ENCODE measurements at places on chromosomes 3 and 15.
A peak's percentile ranks its signal among the peaks of the same experiment; 100 is the strongest.

DNA sequence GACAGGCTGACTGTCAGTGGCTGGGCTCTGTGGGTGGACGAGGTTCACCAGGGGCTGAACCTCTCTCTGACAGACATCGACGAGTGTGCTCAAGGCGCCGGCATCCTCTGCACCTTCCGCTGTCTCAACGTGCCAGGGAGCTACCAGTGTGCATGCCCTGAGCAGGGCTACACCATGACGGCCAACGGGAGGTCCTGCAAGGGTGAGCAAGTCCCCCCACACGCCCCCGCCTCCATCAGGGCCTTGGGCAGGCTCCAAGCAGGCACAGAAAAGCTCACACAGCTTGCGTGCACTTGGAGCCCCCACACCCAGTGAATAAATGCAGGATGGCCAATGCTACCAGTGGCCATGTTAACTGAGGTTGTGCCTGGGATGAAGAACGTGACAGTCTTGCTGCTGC, 82.3 kb downstream of the FBLN2 start:
- DNase-seq: no peak

GRCh38 chr3:133859381-133860234, 36.1 kb downstream of the RAB6B start:
- no peak for DNase-seq

GRCh38 chr3:187870360-187871203, 125.3 kb upstream of the BCL6 start:
- DNase-seq: peak; percentile 12

DNA sequence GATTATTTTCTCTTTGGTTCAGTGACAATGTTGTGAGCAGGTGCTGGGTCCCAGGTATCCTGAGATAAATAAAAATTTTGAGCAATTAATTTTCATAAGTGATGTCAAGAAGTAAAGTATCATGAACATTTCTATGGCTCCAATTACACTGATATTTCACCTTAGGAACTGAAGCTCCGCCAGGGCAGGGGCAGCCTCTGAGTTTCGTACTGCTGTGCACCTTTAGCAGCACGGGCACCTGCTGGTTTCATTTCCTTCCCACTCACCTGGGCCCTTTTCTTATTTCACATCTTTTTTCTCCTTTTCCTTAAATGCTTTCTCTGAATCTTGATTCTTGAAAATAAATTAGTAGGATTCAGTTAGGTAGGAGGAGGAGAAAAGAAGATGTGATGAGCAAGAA, 1.2 kb upstream of the IL1RAP start:
- no peak for DNase-seq

- no peak for DNase-seq
These were observed 93.2 kb downstream of the BCHE start for GRCh38 chr3:165744025-165744424.

GRCh38 chr3:177610686-177611633, 413.7 kb upstream of the TBL1XR1 start:
- DNase-seq: no peak

DNA sequence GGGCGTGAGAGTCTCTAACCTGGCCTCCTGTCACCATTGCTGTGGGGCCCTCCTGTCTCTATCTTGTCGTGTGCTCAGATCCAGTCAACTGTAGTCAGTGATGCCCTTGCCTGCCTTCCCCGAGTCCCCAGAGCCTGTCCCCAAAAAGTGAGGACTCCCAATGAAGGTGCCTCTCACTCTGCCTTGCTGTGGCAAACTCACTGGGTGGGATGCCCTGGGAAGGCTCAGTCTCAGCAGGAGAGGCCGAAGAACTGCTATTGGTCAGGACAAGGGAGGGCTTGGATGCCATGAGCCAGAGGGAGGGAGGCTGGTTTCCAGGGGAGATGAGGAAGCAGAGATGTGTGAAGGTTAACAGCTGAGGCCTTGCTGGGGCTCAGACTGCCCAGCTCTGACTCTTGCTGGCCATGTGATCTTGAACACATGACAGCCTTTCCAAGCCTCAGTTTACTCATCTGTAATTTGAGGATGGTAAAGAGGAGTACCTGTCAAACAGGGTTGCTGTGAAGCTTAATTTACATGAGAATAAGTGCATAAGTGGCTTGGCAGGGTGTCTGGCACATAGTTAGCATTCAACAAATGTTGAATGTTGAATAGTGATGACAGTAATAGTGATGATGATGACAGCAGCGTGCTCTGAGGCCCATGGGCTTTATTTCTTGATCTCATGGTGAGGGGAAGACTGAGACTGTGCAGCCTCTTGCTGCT, 8.2 kb downstream of the KY start:
- DNase-seq: no peak

- no peak for DNase-seq
These were observed 24.6 kb upstream of the GRIP2 start for GRCh38 chr3:14564741-14565140.

GRCh38 chr3:159829539-159830227, 159.0 kb upstream of the IL12A start:
- no peak for DNase-seq

DNA sequence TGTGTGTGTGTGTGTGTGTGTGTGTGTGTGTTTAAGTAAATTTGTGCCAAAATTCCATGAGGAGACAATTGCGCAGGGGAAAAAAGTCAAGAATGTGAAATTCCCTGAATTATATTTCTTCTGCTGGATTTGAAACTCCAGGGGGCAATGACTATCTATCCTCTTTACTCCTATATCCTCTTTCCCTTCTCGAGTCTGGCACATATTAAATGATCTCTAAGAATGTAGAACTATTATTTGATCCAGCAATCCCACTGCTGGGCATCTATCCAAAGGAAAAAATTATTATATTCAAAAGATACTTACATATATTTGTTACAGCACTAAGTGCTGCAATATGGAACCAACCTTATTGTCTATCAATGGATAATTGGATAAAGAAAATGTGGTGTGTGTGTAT, 350.1 kb upstream of the ADAMTS9 start:
- DNase-seq: no peak

- no peak for DNase-seq
These were observed 66.8 kb downstream of the CMSS1 start for GRCh38 chr3:99884484-99884883.

GRCh38 chr15:85618956-85619491, 175.7 kb downstream of the KLHL25 start:
- DNase-seq: peak; percentile 68

DNA sequence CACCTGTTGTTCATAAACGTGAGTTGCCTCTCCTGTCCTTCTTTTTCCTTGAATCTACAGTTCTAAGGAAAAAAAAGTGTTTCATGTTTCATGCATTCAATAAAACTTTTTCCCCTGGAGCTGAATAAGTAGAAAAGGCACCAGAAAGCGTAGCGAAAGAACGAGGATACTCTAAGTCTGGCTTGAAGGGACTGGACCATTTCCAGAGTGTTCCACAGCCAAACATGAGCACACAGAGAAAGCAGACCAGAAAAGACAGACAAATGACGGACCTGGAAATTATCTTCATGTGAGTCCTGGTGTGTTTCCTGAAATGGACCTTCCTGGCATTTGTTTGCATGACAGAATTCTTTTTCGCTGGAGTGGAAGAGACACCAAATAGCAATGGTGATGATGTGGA, 204.7 kb downstream of the SV2B start:
- DNase-seq: no peak

DNA sequence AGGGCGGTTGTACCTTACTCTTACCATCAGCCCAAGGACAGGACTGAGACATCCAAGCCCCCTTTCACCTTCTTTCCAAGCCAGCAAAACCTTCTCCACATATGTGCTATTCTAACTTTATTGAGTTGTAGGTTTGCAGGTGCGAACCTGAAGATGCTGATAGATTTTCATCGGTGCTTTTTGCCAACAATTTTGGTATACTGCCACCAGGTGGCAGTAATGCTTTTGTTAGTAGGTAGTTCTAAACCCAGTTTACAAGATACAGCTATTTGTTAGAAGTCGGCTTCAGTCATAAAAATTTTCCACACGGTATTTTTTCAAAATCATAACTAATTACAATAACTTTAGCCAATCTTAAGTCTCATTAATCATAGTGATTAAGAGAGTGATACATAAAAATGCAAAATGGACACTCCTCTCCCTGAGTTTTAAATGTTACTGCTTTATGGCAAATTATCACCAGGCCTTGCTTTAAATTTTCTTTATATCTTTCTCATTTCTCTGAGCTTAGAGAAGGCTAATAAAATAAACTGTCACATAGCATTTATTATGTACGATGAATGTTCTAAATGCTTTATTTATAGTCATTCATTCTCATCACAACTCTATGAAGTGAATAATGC, 636 bp downstream of the TBC1D21 start:
- DNase-seq: peak; percentile 16

- DNase-seq: no peak
These were observed 427.8 kb downstream of the LPP start for GRCh38 chr3:188581792-188582191.

GRCh38 chr3:172076212-172076611, 36.8 kb downstream of the FNDC3B start:
- DNase-seq: no peak

DNA sequence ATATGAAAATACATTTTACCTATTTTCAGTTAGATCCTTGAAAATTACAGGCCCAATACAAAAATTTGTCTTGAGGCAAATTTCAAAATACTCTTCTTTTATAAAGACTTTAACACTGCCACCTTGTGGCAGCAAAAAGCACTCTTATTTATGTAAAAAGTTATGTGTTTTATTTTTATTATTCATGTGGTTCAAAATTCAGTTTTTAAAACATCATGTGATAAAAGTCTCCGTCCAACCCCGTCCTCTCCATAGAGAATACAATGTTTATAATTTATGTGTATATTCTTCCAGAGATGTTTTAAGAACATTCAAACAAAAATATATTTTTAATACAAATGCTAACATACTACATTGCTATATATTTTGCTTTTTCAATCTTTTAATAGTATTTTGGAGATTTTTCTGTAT, 36.9 kb upstream of the TRIM59 start:
- no peak for DNase-seq

DNA sequence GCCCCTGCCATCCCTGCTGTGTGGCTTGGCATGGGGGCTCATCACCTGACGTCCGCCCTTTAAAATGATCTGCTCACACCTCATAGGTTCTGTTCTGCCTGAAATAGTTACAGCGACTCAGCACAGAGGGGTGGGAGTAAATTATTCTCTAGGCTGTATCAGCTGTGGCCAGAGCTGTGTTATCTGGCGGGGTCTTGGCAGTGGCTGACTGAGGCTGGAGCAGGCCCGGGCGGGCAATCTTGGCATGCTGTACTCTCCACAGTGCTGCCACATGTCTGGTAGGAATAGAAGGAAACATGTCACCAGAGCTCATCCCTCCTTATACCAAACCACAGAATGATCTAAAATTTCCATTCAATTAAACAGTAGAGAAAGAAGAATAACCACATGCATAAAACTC, 499.9 kb upstream of the LMCD1 start:
- DNase-seq: no peak

- DNase-seq: no peak
These were observed 60.9 kb downstream of the MSL2 start for GRCh38 chr3:136135039-136135802.

GRCh38 chr3:69008980-69009379, 4.5 kb downstream of the EOGT start:
- DNase-seq: no peak

- DNase-seq: no peak
These were observed 10.9 kb downstream of the PLCD1 start for GRCh38 chr3:38018296-38019266.

- DNase-seq: no peak
These were observed 93.4 kb downstream of the THRB start for GRCh38 chr3:24401090-24401810.

DNA sequence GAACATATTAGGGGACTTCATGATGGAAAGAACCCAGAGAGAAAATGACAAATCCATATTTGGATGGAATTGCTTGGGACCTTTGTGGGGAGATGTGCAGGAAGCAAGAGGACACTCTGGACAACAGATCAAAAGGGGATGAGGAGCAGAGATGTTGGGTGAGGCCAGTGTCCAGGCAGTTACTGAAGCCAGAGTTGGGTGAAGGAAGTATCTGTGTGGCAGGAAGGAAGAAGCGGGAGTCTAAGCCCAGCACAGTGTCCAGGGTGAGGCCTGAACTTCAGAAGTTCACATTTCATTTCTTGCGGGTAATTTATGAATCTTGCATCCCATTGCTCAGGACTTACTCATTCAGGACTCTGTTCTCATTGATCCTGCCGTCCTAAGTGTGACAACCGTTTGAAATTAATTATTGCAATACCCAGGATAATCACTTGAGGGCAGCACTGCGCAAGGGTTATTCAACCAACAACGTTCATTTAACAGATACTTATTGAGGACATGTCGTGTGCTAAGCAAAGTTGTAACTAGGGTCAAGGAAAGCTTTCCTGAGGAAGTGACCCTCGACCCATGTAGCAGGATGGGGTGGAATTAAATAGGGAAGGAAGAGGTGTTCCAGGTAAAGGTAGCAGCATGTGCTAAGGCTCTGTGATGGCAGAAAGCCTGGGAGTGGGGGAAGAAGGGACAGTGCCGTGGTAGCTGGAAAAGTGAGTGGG, 61.3 kb upstream of the CMTM8 start:
- DNase-seq: peak; percentile 66

DNA sequence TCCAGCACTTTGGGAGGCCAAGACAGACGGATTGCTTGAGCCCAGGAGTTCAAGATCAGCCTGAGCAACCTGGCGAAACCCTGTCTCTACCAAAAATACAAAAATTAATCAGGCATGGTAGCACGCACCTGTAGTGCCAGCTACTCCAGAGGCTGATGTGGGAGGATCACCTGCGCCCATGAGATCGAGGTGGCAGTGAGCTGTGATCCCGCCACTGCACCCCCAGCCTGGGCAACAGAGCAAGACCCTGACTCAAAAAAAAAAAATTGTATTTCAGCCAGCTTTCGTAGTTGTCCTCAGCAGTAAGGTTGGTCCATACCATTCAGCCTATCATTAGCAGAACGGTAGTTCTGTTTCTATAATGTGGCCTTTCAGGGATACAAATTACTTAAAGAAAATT, 66.6 kb upstream of the FURIN start:
- no peak for DNase-seq

- DNase-seq: no peak
These were observed 102.9 kb upstream of the WDR72 start for GRCh38 chr15:53862386-53862785.
